ENCODE measurements at places on chromosomes 1 and 21.

DNA sequence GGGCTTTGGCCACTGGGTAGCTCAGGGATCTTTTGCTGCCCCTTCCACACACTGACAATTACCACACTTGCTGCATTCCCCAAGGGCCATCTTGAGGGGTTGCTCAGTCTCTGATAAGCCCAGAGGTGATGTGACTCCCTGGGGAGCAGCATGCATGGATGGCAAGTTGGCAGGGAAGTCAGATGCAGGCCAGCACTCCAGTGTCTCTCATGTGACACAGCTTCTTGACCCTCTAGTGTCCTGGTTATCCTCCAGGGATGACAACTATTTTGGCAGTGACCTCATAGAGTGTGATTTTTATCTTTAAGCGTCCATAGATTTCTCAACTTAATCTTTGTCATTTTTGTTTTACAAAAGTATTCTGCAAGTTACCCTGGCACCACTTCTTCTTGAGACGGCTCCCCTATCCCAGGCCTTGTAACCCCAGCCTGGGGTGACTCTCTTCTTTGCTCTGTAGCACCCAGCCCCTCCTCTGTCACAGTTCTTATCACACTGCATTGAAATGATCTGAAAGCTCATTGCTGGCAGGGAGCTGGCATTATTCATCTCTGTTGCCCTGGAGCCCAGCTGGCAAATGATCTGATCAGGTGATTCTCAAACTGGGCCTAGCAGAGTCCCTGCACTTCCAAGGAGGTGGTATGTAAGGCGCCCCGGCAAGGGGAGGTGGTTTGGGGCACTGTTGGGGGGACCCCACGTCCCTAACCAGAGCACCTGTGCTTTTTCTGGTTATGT is 72.6 kb downstream of the TENT5C start:
- no peak for DNase-seq

- DNase-seq = no peak
Observed at GRCh38 chr1:11341901-11342552, 69.0 kb downstream of the UBIAD1 start.

- no peak for DNase-seq
Observed at GRCh38 chr1:186220067-186220466, 155.0 kb downstream of the TPR start.

DNA sequence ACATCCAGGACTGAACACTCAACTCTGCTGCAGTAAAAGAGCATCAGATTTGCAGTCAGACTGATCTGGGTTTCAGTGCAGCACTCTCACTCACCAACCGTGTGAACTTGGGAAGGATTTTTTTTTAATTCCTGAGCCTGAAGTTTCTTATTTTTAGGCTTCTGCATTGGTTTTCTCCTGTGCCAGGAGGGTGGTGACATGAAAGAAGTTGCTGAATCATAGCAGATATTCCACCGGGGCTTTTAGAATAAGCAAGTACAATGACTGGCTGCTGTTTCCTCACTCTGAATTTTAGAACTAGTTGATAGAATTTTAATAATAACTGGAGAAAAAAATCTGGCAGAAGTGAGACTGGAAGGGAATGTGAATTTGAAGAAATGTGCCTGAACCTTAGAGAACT is 11.6 kb downstream of the ADAM30 start:
- DNase-seq = no peak

DNA sequence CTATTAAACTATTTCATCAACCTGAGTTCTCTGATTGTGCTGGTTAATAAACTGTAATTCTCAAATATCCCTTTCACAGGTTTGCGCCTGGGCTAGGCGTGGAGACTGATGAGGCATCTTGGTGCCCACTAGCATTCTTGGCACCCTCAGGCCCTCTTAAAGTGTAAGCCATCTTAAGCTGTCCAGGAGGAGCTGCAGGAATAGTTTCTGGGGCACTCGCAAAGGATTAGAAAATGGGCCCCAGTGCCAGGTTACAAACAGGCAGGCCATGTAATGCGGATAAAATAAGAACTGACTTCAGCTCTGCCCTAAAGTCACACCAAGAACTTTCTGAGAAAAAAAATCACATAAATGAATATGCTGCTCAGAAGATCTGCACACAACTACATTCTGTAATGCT is 1.1 kb downstream of the CASQ2 start:
- DNase-seq = no peak

- DNase-seq = no peak
Observed at GRCh38 chr21:40372506-40372905, 474.5 kb downstream of the DSCAM start.

GRCh38 chr1:168506204-168506819 is 37.5 kb downstream of the XCL2 start:
- DNase-seq = no peak

DNA sequence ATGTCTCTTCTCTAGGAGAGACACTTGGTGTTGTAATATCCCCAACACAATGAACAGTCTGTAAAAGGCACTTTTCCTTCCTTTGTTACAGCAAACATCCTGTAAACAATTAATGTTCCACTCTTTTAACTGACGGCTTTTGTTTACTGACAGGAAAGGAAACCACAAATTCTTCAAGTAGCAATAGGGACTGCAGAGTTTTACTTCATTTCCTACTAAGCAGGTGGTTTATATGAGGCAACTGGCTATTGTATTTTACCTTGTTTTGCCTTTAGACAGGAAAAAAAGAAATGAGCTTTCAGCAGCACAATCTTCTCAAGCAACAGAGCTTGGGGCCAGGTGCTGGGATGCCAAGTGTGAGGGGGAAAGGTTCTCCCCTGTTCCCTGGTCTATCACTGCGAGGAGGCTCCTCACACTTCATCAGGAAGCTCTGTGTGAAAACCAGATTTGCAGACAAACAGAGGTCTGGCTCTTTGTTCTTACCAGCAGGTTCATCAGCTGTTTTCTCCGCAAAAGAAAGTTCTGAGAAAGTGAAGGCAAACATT is 51.2 kb downstream of the SIPA1L2 start:
- no peak for DNase-seq

DNA sequence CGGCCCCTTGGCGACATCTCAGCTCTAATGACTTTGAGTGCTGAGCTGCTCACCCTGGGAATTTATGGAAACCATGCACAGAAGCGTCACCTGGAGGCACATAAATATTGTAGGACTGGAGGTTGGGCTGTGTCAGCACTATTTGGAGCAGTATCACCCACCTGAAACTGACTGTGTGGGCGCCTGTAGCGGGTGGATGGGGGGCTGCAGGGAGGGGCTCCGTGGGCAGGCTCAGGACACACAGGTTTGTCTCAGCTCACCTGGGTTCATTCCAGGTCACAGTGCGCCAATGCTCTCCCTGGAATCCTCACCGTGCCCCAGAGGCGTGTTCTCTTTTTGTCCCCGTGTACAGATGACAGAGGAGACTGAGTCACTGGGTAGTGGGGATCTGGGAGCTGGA is 74.8 kb upstream of the ACTL8 start:
- no peak for DNase-seq

DNA sequence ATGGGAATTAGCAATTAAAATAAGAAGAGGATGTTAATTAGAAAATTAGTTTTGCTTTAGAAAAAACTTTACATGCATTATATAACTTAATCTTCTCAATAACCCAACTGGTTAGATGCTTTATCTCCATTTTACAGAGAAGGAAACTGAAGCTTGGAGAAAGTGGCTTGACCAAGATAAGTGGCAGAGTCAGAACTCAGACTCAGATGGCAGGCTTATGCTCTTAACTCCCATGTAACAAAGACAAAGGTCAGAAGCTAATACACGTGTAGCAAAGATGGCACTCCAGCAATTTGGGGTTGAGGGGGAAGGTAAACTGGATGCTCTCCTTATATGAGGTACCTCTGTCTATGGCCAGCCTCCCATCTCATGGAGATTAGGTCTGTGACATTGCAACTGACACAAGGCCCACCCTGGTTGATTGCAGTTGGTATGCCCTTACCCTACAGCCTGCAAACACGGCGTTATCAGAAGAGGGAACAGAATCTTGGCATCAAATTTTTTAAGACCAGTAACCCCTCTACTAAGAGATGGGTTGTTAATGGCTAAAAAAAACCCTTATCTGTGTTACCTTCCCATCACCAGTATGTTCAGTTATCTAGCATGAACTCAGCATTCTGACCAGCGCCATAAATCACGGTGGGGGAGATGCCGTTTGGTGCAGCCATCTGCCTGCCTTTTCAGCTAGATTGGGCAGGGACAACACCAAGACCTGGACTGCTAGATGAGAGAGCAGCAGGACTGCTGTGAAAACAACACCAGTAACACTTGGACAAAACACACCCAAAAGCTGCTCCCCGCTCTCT is 97.0 kb downstream of the UBR4 start:
- DNase-seq = no peak

- DNase-seq = no peak
Observed at GRCh38 chr21:29307718-29308455, 9.2 kb downstream of the BACH1 start.

GRCh38 chr1:147821883-147822282 is 61.5 kb upstream of the GJA5 start:
- DNase-seq = no peak

- DNase-seq = peak; percentile 40
Observed at GRCh38 chr1:109193653-109194590, 19.8 kb upstream of the SARS1 start.

GRCh38 chr1:198232378-198232777 is 75.6 kb downstream of the NEK7 start:
- no peak for DNase-seq
